ENCODE measurements at places on chromosomes 7 and 10.
A peak's percentile ranks its signal among the peaks of the same experiment; 100 is the strongest.

DNA sequence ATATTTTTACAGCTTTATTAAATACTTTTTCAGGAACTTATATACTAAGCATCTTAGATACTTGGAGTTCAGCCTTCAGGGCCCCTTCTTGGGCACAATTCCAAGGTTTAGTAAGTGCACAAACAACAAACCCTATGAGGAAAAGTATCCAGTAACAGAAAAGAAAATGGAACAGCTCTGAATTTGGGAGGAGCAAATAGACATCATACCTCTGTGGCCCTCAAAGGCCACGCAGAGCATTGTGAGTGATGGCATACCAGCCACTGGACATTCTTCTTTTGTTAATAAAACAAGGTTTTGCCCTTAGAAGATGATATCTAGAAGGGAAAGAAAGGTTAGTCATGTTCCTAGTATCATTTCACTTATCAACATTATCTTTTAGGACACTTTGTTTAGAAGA, 46.0 kb downstream of the ST7 start:
- no peaks in the 10 kb centered on the region for H3K36me3 ChIP-seq
- H3K27ac ChIP-seq, result no peak overlapping the region
- no peaks in the 10 kb centered on the region for H3K4me1 ChIP-seq
- peaks cover 13% of the 10 kb centered on the region for H3K27me3 ChIP-seq

DNA sequence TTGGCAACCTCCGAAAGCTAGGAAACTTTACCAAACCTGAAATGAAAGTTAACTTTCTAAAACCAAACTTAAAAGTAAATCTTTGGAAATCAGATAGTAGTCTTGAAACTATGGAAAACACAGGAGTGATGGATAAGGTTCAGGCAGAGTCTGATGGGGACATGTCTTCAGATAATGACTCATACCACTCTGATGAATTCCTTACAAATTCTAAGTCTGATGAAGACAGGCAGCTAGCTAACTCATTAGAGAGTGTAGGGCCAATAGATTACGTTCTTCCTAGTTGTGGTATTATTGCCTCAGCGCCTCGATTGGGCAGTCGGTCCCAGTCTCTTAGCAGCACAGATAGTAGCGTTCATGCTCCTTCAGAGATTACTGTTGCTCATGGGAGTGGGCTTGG, 45.9 kb downstream of the MCMBP start:
- H3K4me3 ChIP-seq, result no peak overlapping the region
- no peak for DNase-seq
- H3K27ac ChIP-seq, result no peak overlapping the region
- H3K36me3 ChIP-seq, result peaks cover 7% of the 10 kb centered on the region

DNA sequence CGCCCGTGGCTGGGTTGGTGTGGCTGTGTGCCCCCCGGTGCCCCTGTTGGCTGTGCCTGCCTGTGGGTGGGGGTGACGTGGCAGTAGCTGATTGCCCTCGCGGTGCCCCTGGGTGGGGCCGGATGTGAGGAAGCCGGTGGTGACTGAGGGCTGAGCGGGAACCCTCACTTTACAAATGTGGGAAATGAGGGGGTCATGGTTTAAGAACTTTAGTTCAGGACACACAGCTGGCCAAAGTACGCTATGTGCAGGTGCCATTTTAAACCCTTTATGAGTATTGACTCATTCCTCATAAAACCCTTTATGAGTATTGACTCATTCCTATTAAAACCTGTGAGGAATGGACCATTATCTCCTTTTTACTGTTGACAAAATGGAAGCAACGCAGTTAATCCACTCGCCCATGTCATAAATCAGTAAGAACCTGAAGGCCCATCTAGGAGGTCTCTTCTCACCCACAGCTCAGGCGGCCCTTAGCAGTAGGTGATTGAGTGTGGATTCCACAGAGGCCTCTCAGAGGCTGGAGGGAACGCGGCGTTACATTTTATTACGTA, 290.1 kb upstream of the COBL start:
- H3K36me3 ChIP-seq, result no peaks in the 10 kb centered on the region
- no peak overlapping the region for H3K27ac ChIP-seq
- no peak overlapping the region for H3K4me3 ChIP-seq
- no peaks in the 10 kb centered on the region for H3K27me3 ChIP-seq
- H3K4me1 ChIP-seq, result no peaks in the 10 kb centered on the region

GRCh38 chr7:14606101-14606500, 296.4 kb downstream of the DGKB start:
- DNase-seq, result no peak
- H3K27ac ChIP-seq, result no peak overlapping the region
- H3K4me1 ChIP-seq, result no peaks in the 10 kb centered on the region
- no peaks in the 10 kb centered on the region for H3K36me3 ChIP-seq
- H3K4me3 ChIP-seq, result no peak overlapping the region
- H3K27me3 ChIP-seq, result no peaks in the 10 kb centered on the region

GRCh38 chr7:78139335-78139734, 340.8 kb downstream of the PHTF2 start:
- no peaks in the 10 kb centered on the region for H3K36me3 ChIP-seq
- peaks cover 7% of the 10 kb centered on the region for H3K27me3 ChIP-seq
- H3K27ac ChIP-seq, result no peak overlapping the region
- no peak overlapping the region for H3K4me3 ChIP-seq
- no peak for DNase-seq

GRCh38 chr7:43956027-43956426, 29.8 kb downstream of the UBE2D4 start:
- peak overlapping the region; percentile 79 for H3K27ac ChIP-seq
- DNase-seq, result no peak
- H3K27me3 ChIP-seq, result no peaks in the 10 kb centered on the region
- no peaks in the 10 kb centered on the region for H3K36me3 ChIP-seq
- no peak overlapping the region for H3K4me3 ChIP-seq

GRCh38 chr10:80500572-80501380, 36.9 kb upstream of the SH2D4B start:
- peak; percentile 70 for DNase-seq
- H3K36me3 ChIP-seq, result peaks cover 10% of the 10 kb centered on the region
- H3K27me3 ChIP-seq, result no peaks in the 10 kb centered on the region
- peak overlapping the region; percentile 72 for H3K27ac ChIP-seq
- H3K4me1 ChIP-seq, result peaks cover 100% of the 10 kb centered on the region

GRCh38 chr7:27262121-27262520, 19.5 kb downstream of the EVX1 start:
- peaks cover 13% of the 10 kb centered on the region for H3K27me3 ChIP-seq
- no peak for DNase-seq
- H3K36me3 ChIP-seq, result no peaks in the 10 kb centered on the region
- no peak overlapping the region for H3K4me3 ChIP-seq
- no peaks in the 10 kb centered on the region for H3K4me1 ChIP-seq
- no peak overlapping the region for H3K27ac ChIP-seq

- H3K36me3 ChIP-seq, result peaks cover 38% of the 10 kb centered on the region
- peaks cover 55% of the 10 kb centered on the region for H3K4me1 ChIP-seq
- H3K4me3 ChIP-seq, result no peak overlapping the region
- H3K27ac ChIP-seq, result peak overlapping the region; percentile 19
These were observed 8.1 kb downstream of the ZKSCAN1 start for GRCh38 chr7:100023526-100023925.

DNA sequence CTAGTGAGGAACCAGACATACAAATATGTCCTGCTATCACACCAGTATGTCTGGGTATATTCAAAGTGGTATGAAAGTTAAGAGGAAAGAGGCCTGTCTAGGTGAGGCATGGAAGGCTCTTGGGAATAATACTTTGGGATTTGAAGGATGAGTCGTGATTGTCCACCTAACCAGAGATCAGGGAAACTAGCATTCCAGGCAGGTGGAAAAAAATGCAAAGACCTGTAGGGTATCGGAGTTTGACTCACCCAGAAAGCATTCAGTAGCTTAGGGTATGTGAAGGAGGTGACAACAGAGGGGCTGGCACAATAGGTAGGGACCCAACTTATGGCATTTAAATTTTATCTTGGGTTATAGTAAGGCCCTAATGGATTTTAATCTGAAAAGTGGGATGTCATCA, 950 bp upstream of the GCC1 start:
- no peak overlapping the region for H3K4me3 ChIP-seq
- no peaks in the 10 kb centered on the region for H3K27me3 ChIP-seq
- no peak for DNase-seq
- H3K27ac ChIP-seq, result peak overlapping the region; percentile 24

DNA sequence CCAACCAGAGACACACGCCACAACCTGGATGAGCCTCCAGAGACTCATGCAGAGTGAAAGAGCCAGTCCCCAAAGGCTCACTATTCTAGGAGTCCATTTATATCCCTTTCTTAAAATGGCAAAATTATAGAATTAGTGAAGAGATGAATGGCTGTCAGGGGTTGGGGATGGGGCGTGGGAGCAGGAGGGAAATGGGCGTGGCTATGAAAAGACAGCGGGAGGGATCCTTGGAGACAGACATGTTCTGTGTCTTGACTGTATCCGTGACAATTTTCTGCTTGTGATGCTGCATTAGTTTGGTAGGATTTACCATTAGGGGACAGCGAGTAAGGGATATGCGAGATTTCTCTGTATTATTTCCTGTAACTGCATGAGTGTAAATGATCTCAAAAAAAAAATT, 33.0 kb downstream of the FAM53B start:
- no peak for DNase-seq
- no peak overlapping the region for H3K4me3 ChIP-seq
- no peaks in the 10 kb centered on the region for H3K27me3 ChIP-seq
- no peak overlapping the region for H3K27ac ChIP-seq

GRCh38 chr7:50349963-50350944, 45.7 kb downstream of the IKZF1 start:
- peaks cover 26% of the 10 kb centered on the region for H3K4me1 ChIP-seq
- H3K27ac ChIP-seq, result peak overlapping the region; percentile 100
- H3K36me3 ChIP-seq, result peaks cover 53% of the 10 kb centered on the region
- no peaks in the 10 kb centered on the region for H3K27me3 ChIP-seq

GRCh38 chr10:51363415-51363814, 289.1 kb downstream of the PRKG1 start:
- H3K36me3 ChIP-seq, result no peaks in the 10 kb centered on the region
- H3K27me3 ChIP-seq, result peaks cover 1% of the 10 kb centered on the region
- no peak overlapping the region for H3K4me3 ChIP-seq
- H3K27ac ChIP-seq, result no peak overlapping the region
- DNase-seq, result no peak
- H3K4me1 ChIP-seq, result no peaks in the 10 kb centered on the region

DNA sequence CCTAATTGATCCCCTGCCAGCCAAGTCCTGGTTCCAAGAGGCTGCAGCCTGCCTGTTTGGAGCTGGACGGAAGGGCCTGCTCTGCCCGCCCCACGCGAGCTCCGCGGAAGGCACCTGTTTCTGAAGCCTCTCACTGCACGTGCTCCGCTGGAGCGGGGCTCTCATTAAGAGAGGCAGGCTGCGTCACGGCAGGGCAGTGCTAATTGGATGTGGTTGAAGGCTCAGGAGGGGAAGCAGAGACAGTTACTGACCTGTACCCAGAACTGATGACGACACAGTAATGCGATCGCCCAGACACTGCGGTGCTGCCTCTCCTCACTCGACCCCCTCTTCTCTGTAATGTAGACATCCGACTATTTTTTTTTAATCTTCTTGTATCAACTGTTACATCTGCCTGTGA, 411.1 kb upstream of the MGMT start:
- H3K27ac ChIP-seq, result no peak overlapping the region
- no peak overlapping the region for H3K4me3 ChIP-seq
- DNase-seq, result no peak
- H3K4me1 ChIP-seq, result peaks cover 20% of the 10 kb centered on the region

- H3K27me3 ChIP-seq, result no peaks in the 10 kb centered on the region
- no peak overlapping the region for H3K4me3 ChIP-seq
- DNase-seq, result no peak
- H3K4me1 ChIP-seq, result no peaks in the 10 kb centered on the region
- no peaks in the 10 kb centered on the region for H3K36me3 ChIP-seq
These were observed 204.8 kb upstream of the MEOX2 start for GRCh38 chr7:15891151-15891881.

DNA sequence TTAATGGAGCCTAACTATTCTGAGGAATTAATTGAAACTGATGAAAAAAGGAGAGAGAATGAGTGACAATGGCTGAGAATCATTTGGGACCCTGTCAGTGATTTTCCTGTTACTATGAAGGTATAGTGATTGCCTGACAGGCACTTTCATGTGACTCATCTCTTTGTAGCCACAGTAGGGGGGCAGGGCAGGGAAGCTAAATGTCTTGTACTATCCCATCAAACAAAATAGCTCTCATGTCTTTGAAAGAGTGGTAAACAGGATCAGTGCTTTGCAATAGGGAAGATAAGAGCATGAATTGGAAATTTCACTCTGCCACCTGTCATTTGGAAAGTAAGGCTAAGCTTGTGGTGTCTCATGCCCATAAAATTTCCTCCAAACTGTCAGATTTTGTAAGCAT, 94.5 kb upstream of the GSDME start:
- peak overlapping the region; percentile 4 for H3K27ac ChIP-seq
- H3K4me3 ChIP-seq, result no peak overlapping the region
- H3K36me3 ChIP-seq, result peaks cover 6% of the 10 kb centered on the region
- peaks cover 24% of the 10 kb centered on the region for H3K4me1 ChIP-seq
- no peaks in the 10 kb centered on the region for H3K27me3 ChIP-seq
- peak; percentile 41 for DNase-seq

GRCh38 chr10:50624866-50625501, 1.2 kb upstream of the SGMS1 start:
- H3K36me3 ChIP-seq, result no peaks in the 10 kb centered on the region
- peaks cover 3% of the 10 kb centered on the region for H3K27me3 ChIP-seq
- peaks cover 46% of the 10 kb centered on the region for H3K4me1 ChIP-seq
- peak overlapping the region; percentile 75 for H3K27ac ChIP-seq
- DNase-seq, result peak; percentile 57
- H3K4me3 ChIP-seq, result peak overlapping the region; percentile 93

GRCh38 chr7:27802999-27803398, 63.0 kb downstream of the TAX1BP1 start:
- no peaks in the 10 kb centered on the region for H3K4me1 ChIP-seq
- no peaks in the 10 kb centered on the region for H3K27me3 ChIP-seq
- no peak overlapping the region for H3K27ac ChIP-seq
- no peak overlapping the region for H3K4me3 ChIP-seq
- H3K36me3 ChIP-seq, result peaks cover 5% of the 10 kb centered on the region
- DNase-seq, result no peak

DNA sequence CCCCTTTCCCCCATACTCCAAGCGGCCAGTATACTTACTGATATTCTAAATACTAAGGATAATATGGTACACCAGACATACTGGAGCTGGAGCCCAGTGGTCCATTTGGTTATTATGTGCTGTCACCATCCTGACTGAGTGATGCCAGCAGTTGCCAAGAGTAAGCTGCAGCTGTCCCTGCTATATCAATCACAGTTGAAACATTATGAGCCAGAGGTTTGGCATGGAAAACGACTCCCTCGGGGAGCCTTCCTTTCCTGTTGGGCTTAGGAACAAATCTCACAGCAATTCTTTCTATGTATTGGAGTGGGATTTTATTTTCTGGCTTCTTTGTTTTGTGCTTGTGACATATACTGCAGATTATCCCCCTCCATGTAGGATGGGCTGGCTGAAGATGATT, 32.6 kb downstream of the STRIP2 start:
- H3K4me1 ChIP-seq, result peaks cover 14% of the 10 kb centered on the region
- H3K27ac ChIP-seq, result no peak overlapping the region
- H3K27me3 ChIP-seq, result no peaks in the 10 kb centered on the region
- H3K36me3 ChIP-seq, result peaks cover 16% of the 10 kb centered on the region

DNA sequence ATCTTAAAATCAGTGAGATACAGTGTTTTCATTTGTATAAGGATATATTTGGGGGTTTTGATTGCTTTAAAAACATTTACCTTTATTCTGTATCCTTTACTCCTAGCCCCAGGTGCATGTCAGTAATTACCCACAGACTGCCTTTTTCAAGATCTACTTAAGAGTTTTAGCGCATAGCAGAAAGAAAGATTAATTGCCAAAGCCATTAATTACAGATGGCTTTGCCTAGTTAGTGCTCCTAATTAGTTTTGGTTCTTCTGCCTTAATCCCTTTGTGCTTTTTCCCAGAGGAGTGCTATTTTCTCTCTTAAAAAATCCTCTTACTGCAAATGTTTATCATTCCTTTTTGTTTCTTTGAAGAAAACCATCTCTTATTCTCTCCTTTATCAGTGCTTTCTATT, 122.8 kb downstream of the MAPK8 start:
- no peaks in the 10 kb centered on the region for H3K27me3 ChIP-seq
- no peak for DNase-seq
- H3K27ac ChIP-seq, result no peak overlapping the region
- H3K4me3 ChIP-seq, result no peak overlapping the region
- no peaks in the 10 kb centered on the region for H3K36me3 ChIP-seq
- no peaks in the 10 kb centered on the region for H3K4me1 ChIP-seq
